ENCODE measurements at places on chromosomes 5 and 9.

- DNase-seq: no peak
Observed at GRCh38 chr5:89458332-89458656, 575.3 kb upstream of the MEF2C start.

GRCh38 chr9:7970681-7971330, 171.2 kb upstream of the DMAC1 start:
- DNase-seq: no peak

DNA sequence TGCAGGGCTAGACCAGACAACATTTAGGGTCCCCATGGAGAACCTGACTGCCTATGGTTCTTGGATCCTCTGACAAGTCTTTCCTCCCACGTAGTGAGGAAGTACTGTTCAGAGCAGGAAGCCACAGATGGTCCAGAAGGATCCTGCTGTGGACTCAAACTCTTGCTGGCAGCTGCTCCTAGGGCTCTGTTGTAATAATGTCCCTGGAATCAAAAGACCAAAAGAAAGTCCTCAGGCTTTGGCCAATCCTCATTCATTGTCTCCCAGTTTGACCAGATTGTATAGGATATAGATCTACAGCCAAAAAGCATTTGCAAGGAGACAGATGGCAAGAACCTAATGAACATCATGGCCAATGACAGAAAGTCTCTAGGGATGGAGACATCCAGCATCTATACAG, 53.9 kb downstream of the SEMA6A start:
- no peak for DNase-seq

- no peak for DNase-seq
Observed at GRCh38 chr9:32525709-32526030, 326 bp downstream of the RIGI start.

DNA sequence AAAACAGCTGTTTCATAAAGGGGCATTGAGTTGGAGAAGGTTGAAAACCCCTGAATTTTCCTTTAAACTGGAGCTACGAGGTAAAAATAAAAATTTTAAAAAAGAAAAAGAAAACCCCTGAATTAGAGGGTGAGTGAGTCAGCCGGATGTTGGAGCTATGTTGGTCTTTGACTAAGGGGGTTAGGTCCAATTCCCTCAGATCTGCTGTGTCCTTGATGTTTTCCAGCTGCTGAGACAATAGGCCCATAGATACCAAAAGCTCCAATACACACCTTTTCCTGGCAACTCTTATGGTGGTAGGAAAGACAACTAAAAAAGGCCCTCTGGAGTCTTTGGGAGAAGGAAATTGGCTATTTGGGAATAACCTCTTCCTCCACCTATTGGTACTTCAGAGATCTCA, 79.4 kb upstream of the SAP30L start:
- DNase-seq: no peak

GRCh38 chr5:23316060-23316591, 191.3 kb upstream of the PRDM9 start:
- no peak for DNase-seq

GRCh38 chr5:53472279-53472678, 8.2 kb upstream of the FST start:
- no peak for DNase-seq

DNA sequence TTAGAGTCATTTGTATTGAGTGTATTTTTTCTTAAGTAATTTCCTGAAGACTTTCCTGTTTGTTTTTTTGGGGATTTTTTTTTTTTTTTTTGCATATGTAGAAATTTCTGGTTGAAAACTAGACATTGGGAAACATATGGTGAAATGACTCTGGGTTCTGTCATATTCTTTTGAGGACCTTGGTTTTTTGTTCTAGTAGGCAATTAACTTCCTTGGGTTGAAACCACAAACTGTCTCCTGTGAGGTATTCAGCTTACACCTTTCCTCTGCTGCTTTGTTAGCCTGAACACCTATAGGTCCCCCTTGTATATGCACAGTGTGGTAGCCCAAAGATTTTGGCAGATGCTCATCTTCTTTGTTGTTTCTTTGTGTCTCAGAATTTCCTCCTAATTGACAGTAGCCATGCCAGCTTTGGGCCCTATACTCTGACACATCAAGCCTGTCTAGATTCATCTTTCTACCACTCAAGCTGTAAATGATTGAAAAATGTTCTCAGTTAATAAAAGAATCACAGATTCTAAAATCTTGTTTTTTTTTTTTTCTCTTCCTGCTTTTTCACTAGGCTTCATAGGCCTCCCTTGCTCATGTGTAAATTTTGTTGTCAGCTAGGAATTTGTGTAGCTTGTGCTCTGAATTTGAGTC, 140.6 kb downstream of the COMMD10 start:
- DNase-seq: no peak

DNA sequence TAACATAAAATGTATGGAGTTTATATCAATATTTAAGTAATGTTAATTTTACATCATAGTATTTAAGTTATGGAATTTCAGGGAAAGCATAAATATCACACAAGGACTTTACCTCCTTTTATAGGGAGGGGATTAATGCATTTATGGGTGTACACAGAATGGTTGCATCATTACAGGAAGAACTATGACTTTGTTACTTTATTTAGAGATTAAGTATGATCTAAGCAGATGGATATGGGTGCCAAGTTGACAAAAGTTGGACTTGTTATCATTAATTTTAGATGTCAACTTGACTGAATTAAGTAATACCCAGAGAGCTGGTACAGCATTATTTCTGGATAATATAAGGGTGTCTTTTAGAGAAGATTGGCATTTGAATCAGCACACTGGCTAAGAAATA, 160.5 kb upstream of the CDH10 start:
- DNase-seq: no peak

DNA sequence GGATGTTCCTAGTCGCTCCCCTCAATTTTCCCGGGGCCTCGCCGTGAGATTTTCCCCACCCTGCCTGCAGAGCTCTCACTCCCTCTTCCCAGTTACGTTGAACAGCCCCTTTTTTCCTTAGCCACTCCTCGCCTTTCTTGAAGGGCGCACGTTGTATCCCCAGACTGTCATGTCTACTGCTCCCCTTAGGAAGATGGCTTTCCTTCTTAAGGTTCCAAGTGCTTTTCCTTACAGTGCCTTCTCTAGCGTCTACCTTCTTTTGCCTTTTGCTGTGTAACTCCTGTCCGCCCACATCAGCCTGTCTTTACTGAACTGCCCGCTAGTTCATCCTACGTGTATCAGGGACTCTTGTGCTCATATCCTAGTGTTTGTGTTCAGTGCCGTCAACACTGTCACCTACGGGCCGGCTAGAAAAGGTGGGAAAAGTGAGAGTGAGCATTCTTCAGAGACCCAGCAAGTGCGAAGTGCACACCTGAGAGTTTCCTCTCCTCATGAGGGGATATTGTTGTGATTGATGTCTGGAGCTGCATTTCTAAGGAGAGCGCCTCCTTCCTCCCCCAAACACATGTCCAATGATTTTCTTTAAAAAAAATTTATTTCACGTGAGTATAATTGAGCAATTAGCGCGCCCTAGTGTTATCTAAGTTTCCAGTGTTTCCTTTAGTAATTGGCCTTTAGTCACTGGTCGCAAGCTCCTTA, 764 bp downstream of the CAMLG start:
- no peak for DNase-seq

DNA sequence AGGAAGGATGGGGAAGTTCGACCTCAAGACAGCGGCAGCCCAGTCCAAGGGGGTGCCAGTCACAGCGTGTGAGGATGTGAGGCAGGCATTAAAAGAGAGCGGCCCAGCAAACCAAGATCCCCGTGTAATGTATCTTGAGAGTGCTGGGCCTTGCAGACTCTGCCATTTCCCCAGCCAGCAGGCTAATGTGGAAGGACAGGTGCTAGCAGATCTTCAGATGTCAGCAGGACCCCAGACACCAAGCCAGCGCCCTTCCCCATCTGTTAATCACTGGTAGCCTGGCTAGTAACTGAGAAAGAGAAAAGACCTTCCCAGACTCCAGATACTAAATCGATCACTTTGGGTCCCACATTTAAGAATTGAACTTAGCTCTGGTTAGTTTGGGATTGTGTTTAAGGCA, 62.2 kb downstream of the NTRK2 start:
- no peak for DNase-seq

- no peak for DNase-seq
Observed at GRCh38 chr5:163384669-163385068, 52.7 kb upstream of the CCNG1 start.

DNA sequence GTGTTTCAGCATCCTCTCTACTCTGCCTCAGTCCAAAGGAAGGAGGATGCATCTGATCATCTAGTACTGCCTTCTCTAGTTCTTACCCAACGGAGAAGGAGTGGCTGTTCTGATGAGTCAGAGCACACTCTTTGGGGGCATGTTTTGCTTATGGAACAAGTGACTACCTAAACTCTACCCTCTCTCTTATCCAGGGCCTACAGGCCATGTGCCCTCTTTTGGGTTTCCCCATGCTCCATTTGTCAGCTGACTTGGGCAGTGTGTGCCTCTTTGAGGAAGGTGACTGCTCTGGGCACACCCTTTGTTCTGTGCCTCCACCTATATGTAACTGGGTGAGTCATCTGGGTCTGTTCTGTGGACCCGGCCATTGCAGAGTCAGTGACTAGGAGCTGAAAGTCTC, 89.6 kb upstream of the BNC2 start:
- no peak for DNase-seq

DNA sequence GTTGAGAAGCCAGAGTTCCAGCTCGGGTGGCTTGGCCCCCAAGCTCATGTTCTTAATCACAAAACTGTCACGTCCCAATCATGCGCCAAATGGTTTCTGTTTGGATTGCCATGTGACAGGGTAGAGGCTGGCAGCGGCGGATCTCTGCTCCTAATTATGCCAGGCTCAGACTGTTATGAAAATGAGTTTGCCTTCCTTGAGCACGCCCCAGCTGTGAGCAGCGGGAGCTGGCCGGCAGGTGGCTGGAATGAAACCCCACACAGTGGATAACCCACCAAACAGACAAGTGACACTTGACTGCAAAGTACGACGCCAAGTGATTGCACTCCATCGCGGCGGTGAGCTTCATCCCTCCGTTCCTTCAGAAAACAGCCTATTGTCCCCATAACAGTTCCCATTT, 75.4 kb downstream of the CFAP77 start:
- DNase-seq: no peak

DNA sequence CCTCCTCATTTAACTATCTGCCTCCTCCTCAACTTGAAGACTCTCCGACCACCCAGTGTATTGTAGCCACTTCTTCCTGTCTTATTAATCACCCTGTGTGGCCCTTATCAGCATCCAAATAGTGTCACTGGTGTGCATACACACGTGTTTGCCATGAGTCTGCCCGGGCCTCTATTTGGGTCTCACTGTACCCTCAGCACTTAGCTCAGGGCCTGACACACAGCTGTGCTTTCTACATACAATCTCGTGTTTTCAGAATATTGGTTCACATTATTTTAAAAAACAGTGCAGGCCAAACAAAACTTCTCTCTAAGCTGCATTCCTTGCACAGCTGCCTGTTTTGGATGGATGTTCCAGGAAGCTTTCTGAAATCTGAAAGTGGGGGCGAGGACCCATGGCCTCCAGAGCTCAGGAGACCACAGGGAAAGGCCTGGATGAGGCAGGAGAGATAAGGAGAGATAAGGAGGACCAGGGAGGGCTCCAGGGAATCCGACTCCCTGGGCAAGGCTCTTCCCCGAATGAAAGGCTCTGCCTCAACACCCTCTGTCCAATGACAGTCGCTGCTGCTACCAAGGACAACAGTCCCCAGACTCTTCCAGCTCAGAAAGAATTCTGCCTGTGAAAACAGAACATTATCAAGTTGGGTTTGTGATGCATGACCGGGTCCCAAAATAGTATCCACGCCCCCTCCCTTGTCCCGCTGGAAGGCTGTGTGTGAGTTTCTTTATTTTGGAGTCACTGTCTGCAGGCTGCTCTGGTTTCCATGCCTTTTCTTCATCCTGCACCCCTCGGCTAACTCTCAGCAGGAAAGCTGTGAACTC, 255.6 kb downstream of the NSG2 start:
- DNase-seq: no peak

- peak; percentile 33 for DNase-seq
Observed at GRCh38 chr5:52725065-52725746, 62.5 kb upstream of the ITGA1 start.

DNA sequence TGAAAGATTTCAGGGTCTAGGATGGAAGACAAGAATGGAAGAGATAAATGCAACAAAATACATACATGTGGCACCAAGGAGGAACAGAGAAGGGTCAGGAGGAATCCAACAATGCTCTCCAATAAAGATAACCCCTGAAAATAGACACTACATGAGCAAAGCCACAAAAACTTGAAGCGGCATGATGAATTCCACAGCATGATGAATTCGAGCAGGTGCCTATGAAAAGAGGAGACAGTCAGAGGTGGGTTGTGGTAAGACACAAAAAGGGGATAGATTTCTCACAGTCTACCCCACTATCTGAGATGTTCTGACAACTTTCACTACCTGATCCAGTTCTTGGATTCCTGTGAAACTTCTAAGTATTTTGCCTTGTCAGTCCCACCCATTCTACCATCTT, 81.5 kb upstream of the PAPPA start:
- no peak for DNase-seq

DNA sequence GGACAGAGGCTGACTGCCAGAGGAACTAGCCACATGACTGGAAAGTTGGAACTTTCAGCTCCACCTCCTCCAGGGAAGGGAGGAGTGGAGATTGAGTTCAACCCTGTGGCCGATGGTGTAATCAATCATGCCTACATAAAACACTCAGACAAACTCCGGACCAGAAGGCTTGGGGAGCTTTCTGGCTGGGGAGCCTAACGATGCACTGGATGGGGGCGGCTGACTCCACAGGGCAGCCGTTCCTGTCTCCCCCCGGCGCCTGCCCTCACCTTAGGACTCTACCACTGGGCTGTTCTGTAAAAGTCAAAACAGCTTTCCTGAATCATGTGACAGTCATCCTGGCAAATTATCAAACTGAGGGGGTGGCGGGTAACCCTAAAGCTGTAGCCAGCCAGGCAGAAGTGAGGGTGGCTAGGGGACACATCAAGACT, 58.0 kb downstream of the GOLM1 start:
- DNase-seq: no peak

- no peak for DNase-seq
Observed at GRCh38 chr9:70091572-70091971, 47.9 kb downstream of the MAMDC2 start.

DNA sequence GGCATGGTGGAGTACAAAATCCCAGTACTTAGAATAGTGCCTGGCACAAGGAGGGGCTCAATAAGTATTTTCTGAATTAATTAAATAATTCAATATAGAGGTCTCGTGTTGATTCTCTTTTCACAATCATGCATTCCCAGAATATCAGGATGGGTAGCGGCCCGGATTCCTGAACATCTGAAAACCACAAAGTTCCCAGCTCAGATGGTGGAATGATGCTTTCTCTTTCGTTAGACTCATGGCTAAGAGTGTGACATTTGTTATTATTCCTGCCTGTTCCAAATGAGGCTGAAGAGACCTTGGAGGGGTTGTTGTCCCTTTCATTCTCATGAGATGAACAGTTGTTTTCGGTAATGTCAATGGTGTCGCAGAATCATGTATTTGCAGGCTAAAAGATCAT, 95.4 kb upstream of the LIFR start:
- DNase-seq: no peak

GRCh38 chr9:16954040-16954439, 83.6 kb upstream of the BNC2 start:
- DNase-seq: no peak

DNA sequence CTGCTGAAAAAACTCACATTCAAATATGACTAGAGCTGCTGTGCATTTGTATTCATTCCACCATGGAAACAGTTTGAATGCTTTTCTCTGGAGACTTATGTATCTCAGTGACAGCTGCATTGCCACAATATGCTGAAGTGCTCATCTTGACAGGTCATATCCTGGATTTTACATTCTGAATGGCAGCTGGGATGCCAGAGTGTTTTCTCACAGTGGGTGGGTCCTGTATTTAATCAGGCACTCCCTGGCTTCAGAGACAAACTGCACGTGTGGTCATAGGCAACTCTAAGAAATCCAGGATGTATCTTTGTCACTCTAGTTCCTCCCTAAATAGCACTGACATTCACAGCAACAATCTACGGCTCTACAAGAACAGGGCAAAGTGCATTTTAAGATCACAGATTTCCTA, 75.6 kb downstream of the ST8SIA4 start:
- DNase-seq: no peak
